ENCODE measurements at places on chromosomes 1 and 21.

GRCh38 chr1:97007840-97008604 is 286.4 kb downstream of the PTBP2 start:
- no peak for DNase-seq

- DNase-seq: no peak
These were observed 50.2 kb downstream of the C8A start for GRCh38 chr1:56904663-56905397.

GRCh38 chr21:29350246-29350779 is 51.6 kb downstream of the BACH1 start:
- no peak for DNase-seq

DNA sequence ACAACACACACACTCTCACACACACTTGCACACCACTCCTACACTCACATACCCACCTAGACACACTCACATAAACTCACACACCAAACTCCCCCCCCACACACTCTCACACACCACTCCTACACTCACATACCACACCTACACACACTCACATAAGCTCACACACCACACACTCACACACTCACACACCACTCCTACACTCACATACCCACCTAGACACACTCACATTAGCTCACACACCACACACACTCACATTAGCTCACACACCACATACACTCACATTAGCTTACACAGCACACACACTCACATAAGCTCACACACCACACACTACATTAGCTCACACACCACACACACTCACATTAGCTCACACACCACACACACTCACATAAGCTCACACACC is 33.1 kb downstream of the OPTC start:
- no peak for DNase-seq

- DNase-seq: no peak
These were observed 40.0 kb upstream of the PTPRC start for GRCh38 chr1:198598796-198599321.

DNA sequence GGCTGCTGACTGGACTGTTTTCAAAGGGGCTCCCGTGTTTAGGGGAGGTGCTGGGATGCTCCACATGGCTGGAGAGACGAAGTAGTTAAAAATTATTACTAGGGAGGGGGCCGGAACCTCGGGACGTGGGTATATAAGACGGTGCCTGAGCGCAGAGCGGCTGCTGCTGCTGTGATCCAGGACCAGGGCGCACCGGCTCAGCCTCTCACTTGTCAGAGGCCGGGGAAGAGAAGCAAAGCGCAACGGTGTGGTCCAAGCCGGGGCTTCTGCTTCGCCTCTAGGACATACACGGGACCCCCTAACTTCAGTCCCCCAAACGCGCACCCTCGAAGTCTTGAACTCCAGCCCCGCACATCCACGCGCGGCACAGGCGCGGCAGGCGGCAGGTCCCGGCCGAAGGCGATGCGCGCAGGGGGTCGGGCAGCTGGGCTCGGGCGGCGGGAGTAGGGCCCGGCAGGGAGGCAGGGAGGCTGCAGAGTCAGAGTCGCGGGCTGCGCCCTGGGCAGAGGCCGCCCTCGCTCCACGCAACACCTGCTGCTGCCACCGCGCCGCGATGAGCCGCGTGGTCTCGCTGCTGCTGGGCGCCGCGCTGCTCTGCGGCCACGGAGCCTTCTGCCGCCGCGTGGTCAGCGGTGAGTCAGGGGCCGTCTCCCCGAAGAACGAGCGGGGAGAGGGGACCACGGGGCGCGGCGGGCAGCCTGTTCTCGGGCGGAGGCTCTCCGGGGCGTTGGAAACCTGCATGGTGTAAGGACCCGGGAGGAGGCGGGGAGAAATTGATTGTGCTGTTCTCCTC is at the start of gene CHODL:
Gene CHODL, plus strand, starts transcription at position 163 of the 793 bp plus-strand sequence. Its CDS starts 391 bp downstream, at position 554.
- no peak for DNase-seq

DNA sequence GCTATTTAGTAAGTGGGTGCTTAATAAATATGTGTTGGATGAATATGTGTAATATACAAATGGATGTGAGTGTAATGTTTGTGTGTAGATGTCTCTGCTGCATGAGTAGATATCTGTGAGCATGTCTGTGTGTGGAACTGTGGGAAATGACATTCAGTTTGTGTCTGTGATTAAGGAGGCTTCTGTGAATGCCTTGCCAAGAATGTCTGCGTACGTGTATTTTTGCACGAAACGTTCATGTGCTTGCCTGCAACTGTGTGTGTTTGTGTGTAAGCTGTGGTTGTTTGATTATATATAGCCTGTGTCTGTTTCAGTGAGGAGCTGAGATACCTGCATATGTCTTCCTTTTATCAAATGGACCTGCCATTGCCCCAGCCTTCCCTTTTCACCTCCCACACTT is 13.8 kb downstream of the DMBX1 start:
- DNase-seq: no peak

GRCh38 chr1:158310623-158311022 is 20.7 kb downstream of the CD1B start:
- DNase-seq: no peak

DNA sequence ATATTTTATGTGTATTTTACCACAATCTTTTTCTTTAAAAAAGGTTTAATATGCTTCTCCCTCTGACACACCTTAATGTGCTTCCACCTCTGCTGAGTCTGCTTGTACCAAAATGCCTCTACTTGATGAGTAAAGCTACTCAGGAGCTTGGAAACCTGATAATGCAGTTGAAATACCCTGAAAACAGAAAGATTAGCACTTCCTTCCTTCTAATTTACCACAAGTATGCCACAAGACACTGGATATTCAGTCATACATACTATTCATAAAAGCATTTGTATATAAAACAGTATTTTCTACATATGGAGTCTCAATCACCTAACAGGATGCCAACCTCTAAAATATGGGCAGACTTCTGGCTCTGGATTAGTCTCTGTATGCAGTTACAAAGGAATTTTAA is 55.0 kb downstream of the SLC35D1 start:
- DNase-seq: no peak

GRCh38 chr1:241181971-241182370 is 175.0 kb downstream of the RGS7 start:
- DNase-seq: no peak

DNA sequence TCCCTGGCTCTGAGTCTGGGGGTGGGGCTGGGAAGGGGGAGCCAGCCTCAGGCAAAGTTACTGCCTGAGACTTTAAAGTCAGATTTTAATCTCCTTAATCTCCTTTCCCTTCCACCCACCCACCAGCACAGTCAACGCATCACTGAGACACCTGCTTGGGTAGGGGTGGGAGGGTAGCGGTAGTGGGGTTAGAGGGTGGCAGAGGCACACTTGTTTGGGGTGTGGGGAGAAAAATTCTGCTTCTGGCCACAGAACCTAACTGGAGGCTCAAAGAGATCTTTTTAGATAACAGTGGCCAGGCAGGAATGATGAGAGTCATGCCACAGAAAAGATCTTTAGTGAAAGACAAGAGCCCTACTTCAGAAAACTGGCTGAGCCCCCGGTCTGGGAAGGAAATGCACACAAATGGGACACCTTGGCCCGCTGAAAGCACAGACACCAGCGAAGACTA is 44.1 kb downstream of the CD247 start:
- no peak for DNase-seq

- DNase-seq: no peak
These were observed 204.5 kb downstream of the TM2D1 start for GRCh38 chr1:61520401-61520800.

GRCh38 chr1:110487726-110488125 is 31.2 kb downstream of the KCNA10 start:
- DNase-seq: no peak
